ENCODE measurements at places on chromosomes 2 and 18. TPM values are rescaled to one million over a fixed set of nuclear protein-coding genes. Genes with fewer than 3 reads are reported as not detected.

GRCh38 chr2:134235510-134236144, 18.2 kb upstream of the MGAT5 start:
- DNase-seq = no peak

DNA sequence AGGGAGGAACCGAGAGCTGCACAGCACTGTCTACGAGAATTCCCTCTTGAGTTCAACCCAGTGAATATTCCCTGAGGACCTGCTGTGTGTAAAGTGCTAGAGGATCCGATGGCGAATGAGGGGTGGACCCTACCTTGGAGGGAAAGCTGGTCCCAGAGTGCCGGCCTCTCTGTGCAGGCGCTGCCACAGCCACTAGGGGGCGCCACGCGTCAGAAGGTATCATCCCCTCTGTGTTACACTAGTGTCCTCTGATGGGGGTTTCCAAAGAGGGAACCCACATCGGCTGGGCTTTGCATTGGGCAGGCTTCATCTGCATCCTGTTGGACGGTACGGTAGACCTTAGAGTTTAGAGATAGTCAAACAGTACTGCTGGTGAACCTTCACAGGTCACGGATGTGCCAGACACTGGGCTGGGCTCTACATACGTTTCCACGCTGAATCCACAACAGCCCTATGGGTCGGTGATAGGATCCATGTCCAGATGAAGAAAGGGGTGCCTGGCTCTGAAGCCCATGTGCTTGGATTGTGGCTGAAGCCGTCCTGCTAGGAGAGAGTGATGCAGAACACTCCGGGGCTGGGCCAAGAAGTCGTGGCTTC, 39.0 kb downstream of the COA5 start:
- DNase-seq = peak; percentile 39

- no peak for DNase-seq
These were observed 13.3 kb downstream of the ST3GAL5 start for GRCh38 chr2:85875350-85876050.

DNA sequence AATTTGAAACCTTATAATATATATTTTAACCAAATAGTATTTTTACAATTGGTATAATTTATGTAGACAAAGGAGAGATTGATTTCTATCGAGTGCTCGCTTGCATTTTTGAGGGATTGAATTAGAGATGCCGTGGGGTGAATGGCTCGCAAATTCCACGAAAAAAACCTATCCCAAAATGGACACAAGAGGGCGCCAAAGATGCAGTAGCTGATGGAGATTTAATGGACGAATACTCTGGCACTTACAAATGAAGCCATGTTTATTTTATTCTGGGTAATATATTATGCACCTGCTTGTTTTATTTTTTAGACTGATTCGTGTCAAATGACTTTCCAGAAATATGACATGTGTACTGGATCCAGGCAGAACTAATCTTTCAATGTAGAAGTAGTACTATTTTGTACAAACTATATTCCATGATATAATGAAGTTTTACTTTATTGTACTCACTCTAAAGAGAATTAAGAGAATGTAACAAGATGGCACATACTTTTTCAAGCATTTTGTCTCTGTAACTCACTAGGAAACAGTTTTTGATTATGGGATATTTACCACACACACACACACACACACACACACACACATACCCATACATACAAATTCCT, 505.4 kb downstream of the PLCL1 start:
- peak; percentile 59 for DNase-seq

GRCh38 chr2:120177001-120177621, 46.1 kb downstream of the TMEM185B start:
- no peak for DNase-seq

DNA sequence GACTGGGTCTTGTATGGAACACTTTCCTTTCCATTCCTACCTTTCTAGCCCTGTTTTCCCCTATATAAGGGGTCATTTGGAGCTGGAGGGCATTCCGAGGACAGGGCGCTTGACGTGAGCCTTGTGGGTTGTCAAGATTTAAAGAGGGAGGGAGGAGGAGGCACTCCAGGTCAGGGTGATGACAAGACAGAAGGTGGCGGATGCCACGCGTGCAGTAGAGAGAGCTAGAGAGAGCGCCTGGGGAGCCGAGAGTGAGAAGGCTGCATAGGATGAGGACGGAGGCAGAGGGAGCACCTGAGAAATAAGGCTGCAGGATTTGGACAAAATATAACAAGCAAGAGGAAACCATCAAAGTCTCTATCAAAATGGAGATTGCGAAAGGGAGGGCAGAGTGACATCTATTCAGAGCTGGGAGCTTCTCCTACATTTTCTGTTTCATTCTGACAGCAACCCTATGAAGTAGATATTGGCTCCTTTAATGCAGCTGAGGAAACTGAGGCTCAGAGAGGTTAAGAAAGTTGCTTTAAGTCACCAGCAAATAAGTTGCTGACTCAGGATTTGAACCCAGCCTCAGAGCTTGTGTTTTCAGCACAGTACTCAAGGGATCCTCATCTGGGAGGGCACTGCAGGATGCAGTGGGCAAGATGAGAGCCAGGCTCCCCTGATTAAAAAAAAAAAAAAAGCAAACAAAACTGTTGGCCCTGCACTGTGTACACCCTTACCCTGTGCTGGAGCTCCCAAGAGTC, 124.2 kb downstream of the MRO start:
- DNase-seq = no peak

DNA sequence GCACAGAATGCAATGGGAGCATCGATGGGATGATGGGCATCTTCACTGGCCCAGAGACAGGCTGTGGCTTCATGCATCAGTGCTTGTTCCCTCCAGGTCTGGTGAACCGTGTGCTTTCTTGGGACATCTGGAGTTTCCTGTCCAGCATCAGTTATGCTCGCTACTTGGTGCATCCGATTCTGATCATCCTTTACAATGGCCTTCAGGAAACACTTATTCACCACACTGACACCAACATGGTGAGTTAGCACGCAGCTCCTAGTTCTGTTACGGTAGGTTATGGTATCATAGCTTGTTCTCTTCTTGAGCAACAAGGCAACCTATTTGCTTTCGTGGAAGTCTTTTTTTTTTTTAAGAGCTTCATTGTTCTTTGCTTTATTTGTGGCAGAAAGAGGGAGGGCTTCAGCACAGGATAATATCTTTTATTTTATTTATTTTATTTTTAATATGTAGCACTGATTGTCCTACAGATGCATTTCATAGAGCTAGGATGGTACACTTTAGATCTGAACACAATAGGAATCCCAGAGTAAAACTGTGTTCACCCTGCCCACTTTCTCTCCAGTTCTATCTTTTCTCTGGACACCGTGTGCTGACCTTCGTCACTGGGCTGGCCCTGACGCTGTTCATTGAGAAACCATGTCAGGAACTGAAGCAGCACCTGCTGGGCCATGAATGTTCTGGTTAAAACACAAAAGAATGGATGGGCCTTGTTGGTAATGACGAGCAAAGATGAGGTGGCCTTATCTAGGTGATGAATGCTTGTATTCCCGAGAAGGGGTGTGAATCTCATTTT, 71.2 kb upstream of the SEC11C start:
- DNase-seq = no peak

- no peak for DNase-seq
These were observed 201.8 kb upstream of the KLHL14 start for GRCh38 chr18:32974421-32975162.

- no peak for DNase-seq
These were observed 39.8 kb upstream of the ITPRID2 start for GRCh38 chr2:181851726-181852125.

- DNase-seq = no peak
These were observed 11.7 kb downstream of the PFN4 start for GRCh38 chr2:24111407-24111901.

- DNase-seq = peak; percentile 27
These were observed 2.1 kb upstream of the RTN4 start for GRCh38 chr2:55052129-55053061.

GRCh38 chr2:89829828-89830227, 1138.4 kb downstream of the RPIA start:
- DNase-seq = no peak

DOK1 gene
- 17.9 TPM for total RNA-seq

REG1B gene
- total RNA-seq = not detected

COX7A2L gene
- total RNA-seq = 89.7 TPM

TTC31 gene
- total RNA-seq = 12.8 TPM

MYCN gene
- not detected for total RNA-seq

TCF7L1 gene
- total RNA-seq = not detected

YES1 gene
- 66.6 TPM for total RNA-seq

Data from HT-29 (cell line).